ENCODE measurements at places on chromosomes 13 and 19. TPM values are rescaled to one million over a fixed set of nuclear protein-coding genes. Genes with fewer than 3 reads are reported as not detected.

AXL gene
- total RNA-seq = 387 TPM

ISOC2 gene
- 51.3 TPM for total RNA-seq

POGLUT2 gene
- total RNA-seq = 13.6 TPM

CYP4F8 gene
- total RNA-seq = not detected

DNAAF3 gene
- 0.33 TPM for total RNA-seq

ATCAY gene
- total RNA-seq = not detected
